Stimulated activated CD8-positive, alpha-beta memory T cell treated with anti-CD3 and anti-CD28 coated beads, Interleukin-7, amount 100 ng/mL, for 1 hour (primary cell): ENCODE measurements at places on chromosomes 3 and 15.

DNA sequence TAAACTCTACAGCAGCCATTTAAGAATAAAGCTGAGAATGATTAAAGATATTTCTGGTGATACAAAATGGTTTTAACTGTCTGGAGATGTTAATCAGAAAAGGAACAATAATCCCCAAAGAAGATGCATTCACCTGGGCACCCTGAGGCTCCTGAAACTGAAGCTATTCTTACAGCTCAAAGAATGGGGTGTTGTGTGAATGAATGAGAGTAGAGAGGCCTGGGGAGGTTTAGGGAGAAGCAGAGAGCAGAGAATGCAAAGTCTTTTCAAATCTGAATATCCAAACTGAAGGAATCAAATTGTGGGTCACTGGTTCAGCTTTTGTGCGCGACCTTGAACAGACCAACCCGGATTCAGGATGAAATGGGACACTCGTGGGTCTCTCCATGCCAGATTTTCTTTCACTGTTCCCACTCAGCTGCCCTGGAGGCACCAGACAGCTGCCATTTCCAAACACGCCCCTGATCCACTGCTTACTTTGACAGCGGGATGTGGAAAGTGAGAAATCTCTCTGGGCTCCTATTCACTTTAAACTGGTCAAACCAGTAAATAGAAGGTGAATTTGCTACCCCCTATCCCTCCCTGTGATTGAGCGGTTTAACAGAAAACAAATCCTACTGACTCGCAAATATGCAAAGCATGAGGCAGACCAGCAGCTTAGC, 485.5 kb upstream of the THBS1 start:
- no peak for DNase-seq

DNA sequence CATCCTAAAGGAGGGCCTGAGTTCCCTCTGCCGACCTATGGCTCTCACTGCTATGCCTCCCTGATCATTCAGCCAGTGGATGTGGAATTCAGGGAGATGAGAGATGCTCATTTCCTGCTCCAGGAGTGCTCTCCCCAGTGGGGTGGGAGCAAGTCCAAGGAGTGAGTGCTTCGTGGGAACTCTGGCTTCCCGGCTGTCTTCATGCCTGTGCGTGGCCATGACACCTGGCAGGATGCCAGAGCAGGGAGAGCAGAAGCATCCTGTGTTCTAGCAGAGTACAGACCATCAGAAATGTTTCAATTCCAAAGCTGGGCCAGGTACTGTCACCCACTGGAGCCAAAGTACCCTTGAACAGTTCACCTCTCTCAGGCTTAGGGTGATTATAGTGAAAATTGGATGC, 45.1 kb downstream of the APH1B start:
- no peak for DNase-seq

DNA sequence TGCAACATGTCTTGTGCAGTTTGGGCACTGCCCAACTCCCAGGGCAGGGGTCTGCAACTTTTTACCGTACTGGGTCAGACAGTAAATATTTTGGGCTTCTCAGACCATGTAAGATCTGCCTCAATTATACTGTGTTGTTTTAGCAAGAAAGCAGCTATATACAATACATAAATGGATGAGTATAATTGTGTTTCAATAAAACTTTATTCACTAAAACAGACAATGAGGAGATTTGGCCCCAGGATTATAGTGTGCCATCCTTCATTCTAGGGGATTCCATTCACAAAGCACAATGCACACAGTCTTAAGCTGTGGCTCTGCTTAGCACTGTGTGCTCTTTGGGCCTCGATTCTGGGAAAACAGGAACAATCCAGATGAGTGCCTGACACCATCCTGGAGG, 354.4 kb upstream of the PROK2 start:
- DNase-seq = no peak

DNA sequence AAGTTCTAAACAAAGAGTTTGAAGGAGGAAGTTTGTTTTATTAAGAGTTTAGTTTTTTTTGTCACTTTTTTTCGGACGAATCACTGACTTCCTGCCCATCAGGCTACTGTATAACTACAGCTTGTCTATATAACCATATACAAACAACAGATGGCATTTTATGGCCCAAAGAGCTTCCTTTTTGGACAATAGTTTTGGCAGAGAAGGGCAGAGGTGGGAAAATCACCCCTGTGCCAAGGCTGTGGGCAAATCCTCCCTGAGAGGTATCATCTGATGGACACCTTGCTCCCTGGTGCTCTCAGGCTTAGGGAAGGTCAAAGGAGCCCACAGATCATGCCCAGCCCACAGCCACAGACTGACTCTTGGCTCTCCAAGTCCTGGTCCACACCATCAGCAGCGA, 113.4 kb downstream of the OXNAD1 start:
- DNase-seq = no peak

DNA sequence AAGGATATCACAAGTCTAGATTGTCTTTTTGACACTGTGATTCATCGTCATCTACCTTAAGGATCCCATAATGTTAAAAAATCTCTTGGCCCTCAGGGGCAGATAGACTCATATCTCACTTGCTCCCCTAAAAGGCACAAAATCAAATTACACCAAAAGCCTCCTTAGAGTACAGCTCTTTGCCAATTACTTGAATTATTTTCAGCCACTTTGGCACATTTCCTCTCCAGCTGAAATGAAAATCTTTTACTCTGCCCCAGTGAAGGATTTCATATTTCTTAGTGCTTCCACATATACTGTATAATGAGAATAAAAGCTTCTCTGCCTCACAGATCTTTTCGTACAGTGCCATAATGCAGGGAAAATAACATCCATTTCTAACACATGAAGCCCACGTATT, 190.7 kb upstream of the GBE1 start:
- DNase-seq = no peak
